Activated CD4-positive, CD25-positive, alpha-beta regulatory T cell treated with anti-CD3 and anti-CD28 coated beads, Interleukin-2, amount 50 U/mL, for 72 hours (primary cell): ENCODE measurements at places on chromosomes 7 and 10.

GRCh38 chr7:143222782-143223181 is 945 bp downstream of the TAS2R40 start:
- no peak for DNase-seq

DNA sequence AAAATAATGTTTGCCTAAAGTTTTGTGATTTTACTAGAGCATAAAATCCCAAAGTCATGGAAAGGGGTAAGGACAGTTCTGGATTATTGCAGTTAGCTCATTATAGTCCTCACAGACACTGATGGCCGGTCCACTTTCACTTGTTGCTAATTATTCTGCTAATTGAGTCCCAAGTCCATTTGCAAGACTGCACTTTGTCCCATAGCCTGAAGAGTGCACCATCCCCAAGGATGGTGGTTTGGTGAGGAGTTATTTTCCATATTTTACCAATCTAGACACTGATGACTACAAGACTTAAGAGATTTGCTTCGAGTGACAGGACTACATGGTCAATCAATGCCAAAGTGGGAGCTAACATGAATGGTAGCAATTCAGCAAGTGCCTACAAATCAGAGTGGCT is 181.8 kb upstream of the CACNA2D1 start:
- DNase-seq, result no peak

DNA sequence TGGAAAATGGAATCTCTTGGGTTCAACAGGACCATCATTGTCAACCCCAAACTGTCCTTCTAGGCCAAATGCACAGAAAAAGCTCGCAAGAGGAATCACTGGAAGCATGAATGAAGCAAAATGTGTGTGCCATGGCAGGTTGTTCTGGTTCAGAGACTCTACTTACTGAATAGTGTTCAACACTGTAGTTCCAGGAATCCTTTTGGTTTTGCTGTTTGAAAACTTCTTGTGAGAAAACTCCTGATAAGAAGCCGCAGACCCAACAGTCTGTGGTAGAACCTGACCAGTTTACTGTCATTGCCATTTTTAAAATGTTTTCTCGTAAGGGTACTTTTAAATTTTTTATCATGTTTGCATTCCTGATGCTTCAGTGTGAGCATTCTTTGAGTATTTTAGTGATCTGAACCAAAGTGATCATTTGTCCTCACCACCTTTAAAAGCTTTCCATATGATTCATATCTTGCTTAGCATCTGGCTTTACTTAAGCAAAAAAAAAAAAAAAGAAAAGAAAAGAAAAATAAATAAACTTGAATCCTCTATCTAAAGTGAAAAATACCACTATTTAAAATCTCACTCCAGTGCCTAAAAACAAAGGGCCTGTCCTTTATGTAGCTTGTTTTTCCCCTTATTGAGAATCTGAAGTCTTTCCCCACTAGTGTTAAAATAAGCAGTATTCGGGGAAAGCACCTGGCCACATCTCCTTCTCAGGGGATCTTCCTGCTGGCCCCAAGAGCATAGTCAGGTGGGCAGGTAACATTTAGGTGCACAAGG is 92.4 kb downstream of the WNT2 start:
- no peak for DNase-seq

GRCh38 chr10:88389456-88389855 is 193.7 kb downstream of the RNLS start:
- DNase-seq, result no peak

GRCh38 chr10:91628383-91628782 is 4.5 kb downstream of the PPP1R3C start:
- no peak for DNase-seq

DNA sequence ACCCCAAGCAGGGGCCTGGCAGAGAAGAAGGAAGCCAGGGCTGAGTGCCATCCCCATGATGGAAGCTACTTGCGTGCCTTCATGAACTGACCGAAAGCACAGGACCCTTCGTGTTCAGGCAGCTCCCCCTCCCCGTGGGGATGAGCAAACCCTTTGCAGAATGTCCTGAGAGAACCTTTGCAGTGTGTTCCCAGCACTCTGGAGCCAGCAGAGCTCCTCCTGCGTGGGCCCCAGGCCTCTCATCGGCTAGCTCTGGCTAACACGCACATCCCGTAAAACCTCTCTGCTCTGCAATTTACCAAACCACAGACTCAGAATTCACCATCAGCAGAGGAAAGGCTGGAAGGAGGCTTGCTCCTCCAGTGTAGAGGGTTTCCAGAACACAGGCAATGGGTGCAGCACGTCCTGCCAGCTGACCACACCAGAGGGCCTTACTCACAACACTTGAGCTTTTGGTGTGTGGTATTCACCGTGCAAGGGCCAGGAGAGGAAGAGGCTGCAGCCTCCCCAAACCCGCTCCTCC is 3.1 kb downstream of the SH3PXD2A start:
- no peak for DNase-seq

DNA sequence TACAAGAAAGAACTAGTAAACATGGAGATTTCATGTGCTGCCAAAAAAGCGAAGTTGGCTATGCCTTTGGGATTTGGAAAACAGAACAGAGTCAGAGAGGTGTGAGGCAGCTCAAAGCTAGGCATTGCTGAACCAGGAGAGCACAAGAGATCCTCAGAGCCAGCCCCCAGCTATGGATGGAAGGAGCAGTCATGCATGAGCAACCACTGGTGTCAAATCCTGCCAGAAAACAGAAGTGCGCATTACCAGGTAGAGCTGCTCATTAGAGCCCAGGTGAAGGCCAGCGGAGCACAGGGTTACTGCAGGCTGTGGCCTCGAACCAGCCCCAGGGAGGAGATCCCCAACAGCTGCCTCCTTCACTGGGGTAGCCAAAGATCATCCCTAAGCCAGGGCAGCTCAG is 173.2 kb upstream of the KIAA1217 start:
- no peak for DNase-seq

- DNase-seq, result no peak
Observed at GRCh38 chr10:110616493-110617033, 27.6 kb upstream of the RBM20 start.

- no peak for DNase-seq
Observed at GRCh38 chr7:47327698-47328391, 254.1 kb downstream of the TNS3 start.

DNA sequence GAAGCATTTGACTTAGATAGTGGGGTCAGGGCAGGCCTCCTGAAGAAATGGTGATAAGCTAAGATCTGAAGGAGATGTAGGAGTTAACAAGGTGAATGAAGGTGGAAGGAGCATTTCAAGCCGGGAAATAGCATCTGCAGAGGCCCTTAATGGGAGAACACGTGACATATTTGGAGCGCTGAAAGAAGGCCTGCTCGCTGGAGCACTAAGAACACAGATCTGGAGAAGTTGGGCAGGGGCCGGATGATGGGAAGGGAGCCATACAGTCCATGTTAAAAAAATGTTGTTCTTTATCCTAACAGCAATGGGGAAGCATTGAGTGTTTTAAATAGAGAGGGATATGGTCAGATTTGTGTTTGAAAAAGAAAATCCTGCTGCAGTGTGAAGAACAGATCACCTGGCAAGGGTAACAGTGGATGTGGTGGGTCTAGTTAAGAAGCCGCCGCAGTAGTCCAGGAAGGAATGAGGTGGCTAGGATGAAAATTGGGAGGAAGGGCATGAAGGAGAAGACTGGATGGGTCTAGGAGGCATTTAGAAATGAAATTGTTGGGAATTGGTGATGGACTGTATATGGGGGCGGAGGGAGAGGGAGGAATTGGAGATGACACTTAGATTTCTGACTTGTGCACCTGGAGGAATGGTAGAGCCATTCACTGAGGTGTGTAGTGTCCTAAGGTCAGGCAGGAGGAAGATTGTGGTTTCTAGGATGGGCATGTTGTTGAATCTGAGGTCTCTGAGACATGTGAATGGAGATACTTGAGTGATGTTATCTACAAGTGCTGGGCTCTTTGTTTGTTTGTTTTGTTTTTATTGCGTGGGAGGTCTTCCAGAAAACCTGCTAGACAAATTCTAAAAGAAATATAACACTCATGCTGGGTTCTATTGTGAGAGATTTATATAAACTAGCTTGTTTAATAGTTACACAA is 58.4 kb downstream of the MET start:
- DNase-seq, result no peak

DNA sequence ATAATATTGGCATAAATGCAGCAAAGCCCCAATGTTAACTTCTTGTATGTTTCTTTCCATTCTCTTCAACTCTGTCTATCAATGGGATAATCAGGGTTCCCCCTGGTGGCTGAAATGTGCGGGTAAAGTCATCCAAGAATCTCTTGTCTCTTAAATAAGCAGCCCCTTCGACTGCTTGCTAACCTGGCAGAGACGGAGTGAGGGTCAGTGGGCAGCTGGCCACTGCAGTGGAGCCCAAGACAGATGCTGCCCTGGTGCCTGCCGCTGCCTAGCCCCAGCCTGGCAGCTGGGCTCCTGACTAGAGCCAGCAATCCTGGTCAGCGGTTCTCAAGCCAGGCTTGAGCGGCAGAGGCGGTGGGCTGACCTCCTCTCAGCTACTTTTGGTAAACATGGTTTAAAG is 248.9 kb downstream of the COBL start:
- no peak for DNase-seq

GRCh38 chr10:12628964-12629766 is 279.8 kb downstream of the CAMK1D start:
- DNase-seq, result no peak

DNA sequence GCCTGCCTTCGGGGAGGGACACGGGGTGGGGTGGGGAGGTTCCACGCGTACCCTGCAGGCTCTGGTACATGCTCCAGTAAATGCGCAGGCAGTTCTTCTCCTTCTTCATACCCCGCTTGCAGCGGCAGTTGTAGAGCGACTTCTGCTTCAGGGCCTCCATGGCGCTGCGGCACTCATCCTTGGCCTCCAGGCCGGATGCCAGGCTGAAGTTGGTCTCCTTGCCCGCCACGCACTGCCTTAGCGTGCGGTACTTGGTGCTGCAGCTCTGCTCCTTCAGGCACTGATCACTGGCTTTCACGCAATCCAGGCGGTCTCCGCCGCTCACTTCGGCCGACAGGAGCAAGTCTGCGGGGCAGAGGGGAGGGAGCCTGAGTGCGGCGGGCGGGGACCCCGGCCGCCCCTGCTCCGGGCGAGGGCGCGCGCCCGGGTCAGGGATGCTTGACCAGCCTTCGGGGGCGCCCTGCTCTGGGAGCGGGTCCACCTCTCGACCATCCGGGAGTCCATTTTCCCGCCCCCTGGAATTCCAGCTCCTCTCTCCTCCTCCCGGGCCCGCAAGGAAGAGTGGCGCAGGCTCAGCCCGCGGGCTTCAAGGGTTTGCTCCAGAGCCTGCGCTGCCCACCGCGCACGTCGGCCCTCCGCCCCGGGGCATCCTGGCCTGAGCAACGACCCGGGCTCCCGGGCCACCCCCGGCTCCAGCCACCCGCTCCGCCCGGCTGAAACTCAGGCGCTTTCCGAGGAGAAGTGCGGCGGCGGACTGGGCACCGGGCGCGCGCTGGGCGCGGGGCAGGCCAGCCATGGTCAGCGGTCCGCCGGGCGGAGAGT is 2.0 kb downstream of the GFRA1 start:
- DNase-seq, result no peak

GRCh38 chr7:29463504-29464158 is 100.0 kb upstream of the PRR15 start:
- DNase-seq, result no peak

DNA sequence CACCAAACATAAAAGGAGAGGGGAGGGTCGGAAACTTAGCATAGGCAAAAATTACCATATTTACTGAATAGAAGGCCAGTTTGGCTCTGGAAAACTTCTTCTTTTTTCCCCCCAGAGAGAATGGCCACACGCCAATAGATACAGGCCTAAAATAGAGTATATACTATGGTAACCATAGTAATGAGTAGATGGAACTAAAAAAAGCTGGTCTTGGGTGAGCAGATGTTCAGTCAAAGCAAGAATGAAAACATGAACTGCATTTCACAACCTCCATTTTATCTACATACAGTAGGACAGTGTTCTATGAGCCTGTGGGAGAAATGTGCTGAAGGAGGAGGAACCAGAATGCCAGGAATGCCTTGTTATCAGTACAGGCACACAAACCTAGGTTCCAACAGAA is 141.7 kb upstream of the SEMA3A start:
- no peak for DNase-seq

GRCh38 chr7:81143856-81144255 is 225.0 kb upstream of the SEMA3C start:
- no peak for DNase-seq
